ENCODE measurements at places on chromosomes 7 and 10.
A peak's percentile ranks its signal among the peaks of the same experiment; 100 is the strongest.

GRCh38 chr10:13528123-13528874 is 515 bp downstream of the BEND7 start:
- no peak for DNase-seq

DNA sequence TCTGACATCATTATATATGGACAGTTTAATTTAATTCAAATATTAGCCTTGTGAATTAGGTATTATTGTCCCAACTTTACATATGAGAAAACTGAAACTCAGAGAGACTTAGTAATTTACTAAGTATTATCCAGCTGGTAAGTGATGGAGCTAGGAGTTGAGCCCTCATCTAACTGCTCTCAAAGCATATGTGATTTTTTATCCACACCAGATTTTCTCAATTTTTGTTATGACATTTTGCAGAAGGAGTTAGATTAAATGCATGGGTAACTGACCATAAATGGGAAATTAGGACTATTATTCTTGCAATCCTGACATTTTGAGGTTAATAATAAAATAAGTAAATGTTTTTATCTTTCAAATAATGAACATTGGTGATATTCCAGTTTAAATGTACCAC is 778.3 kb upstream of the SORCS1 start:
- no peak for DNase-seq

GRCh38 chr10:119872610-119872859 is at the start of gene MCMBP:
TSS of gene MCMBP (minus strand) at chr10:119872843. CDS start at chr10:119872584, 259 bp downstream.
- no peak for DNase-seq

- no peak for DNase-seq
Observed at GRCh38 chr10:78382772-78383171, 349.1 kb downstream of the RPS24 start.

DNA sequence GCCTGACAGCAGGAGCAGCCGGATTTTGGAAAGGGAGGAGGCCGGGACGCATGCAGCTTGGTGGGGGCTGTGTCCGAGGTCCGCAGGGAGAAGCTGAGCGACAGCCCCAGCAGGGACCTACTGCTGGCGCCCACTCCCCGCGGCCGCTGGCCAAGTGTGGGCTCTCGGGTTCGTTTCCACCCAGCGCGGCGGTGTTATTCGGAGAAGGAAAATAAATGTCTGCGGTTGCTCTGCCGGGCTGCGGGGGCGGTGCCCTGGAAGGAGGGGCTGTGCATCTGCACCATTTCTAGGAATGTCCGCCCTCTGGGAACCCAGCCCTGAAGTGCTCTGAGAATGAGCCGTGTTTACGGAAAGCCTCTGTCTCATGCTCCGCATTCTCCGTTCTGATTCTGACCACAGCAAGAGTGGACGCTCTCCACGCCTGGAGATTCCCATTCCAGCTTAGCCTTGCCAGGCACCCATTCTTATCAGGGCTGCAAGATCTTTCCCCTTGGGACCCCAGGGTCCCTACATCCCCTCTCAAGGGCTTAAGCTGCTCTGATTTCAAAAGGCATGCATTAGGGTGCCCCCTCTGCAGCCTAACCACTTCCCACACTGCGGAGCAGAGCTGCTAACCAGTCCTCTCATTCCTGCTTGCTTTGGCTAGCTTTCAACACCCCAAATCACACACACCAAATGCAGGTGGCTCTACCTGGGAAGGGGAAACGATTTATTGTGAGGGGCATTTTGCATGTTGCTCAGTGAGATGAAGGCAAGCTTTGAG is 256.6 kb upstream of the GLI3 start:
- DNase-seq: peak; percentile 49

DNA sequence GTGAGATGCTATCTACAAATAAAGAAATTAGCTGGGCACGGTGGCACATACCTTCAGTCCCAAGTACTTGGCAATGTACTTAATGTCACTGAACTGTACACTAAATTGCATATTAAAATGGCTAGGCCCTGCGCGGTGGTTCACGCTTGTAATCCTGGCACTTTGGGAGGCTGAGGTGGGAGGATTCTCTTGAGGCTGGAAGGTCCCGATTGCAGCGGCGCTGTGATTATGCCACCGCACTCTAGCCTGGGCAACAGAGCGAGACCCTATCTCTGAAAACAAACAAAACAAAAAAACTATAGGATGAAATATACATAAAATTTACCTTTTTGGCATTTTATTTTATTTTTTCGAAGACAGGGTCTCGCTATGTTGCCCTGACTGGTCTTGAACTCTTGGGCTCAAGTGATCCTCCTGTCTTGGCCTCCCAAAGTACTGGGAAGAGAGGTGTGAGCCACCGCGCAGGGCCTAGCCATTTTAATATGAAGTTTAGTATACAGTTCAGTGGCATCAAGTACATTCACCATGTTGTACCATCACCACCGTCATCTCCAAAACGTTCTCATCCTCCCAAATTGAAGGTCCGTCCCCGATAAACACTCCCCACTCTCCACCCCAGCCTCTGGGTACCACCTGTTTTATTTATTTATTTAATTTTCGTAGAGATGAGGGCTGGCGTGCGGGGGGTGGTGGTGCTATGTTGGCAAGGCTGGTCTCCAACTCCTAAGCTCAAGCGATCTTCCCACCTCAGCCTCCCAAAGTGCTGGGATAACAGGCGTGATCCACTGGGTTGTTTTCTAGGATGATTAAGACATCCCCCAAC is 1.3 kb upstream of the EIF3B start:
- DNase-seq: no peak

DNA sequence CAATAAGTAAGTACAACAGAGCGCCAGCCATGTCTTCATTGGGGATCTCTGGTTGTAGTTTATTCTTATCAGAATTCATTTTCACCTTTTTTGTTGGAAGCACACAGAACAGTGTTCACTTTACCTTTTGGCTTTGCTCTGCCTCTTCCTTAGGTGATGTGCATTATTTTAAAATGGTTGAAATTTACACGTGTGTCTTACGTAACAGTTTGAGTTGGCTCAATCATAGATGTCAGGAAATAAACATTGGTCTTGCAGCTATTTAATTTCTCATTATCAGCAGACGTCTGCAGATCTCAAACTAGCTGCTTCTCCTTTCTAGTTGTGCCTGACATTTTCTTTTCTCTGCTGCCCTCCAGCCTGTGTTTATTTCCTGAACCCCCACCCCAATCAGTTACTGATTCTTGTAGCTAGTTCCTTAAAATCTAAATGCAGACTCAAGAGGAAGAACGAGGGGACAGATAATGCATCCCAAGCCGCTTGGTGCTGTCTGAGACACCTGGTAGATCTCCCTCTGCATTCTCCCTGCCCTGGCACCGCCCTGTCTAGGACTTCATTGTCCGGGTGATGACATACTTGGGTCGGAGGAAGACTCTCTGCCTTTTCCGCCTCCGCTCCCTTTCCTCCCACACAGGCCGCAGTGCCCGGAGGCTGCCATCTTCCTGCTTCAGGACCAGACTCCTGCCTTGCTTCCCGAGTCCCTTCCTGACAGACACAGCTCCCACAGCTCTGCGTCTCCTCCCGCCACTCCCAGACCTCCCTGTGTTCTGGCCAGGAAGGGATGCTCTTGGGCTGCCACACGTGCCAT is 108.2 kb downstream of the ANKRD61 start:
- DNase-seq: no peak

DNA sequence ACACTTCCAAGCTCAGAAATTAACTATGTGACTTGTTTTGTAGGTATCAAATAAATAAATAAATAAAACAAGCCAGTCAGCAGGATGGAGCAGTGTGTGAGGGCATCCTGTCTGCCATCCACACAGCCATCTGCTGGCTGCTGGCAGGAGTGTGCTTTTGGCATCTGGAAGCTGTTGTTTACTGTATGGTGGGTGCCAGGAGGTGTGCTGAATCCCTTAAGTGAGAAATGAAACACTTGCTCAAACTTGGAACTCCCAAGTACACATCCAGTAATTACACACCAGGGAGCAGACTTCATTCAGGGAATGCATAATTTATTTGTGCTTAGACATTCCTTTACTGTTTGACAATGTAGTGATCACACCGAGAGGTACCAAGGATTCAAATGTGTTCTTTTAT is 16.9 kb upstream of the TAX1BP1 start:
- DNase-seq: no peak

DNA sequence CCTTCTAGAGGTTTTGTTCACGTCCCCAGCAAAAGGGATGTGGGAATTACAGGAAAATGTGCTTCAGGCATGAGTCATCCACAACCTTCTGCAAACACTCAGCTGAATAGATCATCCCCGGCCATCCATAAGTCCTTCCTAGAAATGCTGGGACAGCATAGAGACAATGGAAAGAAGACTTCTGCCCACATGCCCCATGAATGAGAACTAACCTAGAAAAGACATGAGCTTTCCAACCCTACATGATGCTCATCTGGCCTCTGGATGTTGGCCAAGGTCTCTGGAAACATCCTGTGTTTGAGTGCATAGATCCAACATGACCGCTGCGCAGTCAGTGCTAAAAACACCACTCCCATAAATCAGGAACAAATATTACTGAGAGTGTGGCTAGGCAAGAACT is 277.5 kb downstream of the PLXNA4 start:
- DNase-seq: no peak

GRCh38 chr10:51300617-51301304 is 226.5 kb downstream of the PRKG1 start:
- DNase-seq: no peak

GRCh38 chr7:154996756-154997155 is 6.2 kb downstream of the PAXIP1 start:
- DNase-seq: no peak

DNA sequence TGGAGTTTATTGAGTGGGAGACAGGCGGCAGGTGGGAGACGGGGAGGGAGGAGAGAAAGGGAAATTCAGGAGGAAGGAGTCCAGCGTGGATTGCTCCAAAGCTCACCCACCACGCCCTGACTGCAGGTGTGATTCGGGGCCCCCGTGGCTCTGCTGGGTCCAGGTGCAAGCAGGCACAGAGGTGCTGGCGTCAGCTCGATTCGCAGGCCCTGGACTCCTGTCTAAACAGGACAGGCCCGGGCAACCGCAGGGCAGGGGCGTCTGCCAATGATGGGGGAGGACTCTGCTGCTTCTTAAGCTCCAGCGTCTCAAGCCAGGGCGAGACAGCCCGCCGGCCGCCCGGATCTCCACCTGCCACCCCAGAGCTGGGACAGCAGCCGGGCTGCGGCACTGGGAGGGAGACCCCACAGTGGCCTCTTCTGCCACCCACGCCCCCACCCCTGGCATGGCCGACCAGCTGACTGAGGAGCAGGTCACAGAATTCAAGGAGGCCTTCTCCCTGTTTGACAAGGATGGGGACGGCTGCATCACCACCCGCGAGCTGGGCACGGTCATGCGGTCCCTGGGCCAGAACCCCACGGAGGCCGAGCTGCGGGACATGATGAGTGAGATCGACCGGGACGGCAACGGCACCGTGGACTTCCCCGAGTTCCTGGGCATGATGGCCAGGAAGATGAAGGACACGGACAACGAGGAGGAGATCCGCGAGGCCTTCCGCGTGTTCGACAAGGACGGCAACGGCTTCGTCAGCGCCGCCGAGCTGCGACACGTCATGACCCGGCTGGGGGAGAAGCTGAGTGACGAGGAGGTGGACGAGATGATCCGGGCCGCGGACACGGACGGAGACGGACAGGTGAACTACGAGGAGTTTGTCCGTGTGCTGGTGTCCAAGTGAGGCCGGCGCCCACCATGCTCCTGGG is at the start of gene CALML3:
Gene CALML3, plus strand, starts transcription at position 321 of the 920 bp plus-strand sequence. Its CDS starts 125 bp downstream, at position 446.
- DNase-seq: no peak

GRCh38 chr10:9091530-9092093 is 1037.1 kb downstream of the GATA3 start:
- no peak for DNase-seq

DNA sequence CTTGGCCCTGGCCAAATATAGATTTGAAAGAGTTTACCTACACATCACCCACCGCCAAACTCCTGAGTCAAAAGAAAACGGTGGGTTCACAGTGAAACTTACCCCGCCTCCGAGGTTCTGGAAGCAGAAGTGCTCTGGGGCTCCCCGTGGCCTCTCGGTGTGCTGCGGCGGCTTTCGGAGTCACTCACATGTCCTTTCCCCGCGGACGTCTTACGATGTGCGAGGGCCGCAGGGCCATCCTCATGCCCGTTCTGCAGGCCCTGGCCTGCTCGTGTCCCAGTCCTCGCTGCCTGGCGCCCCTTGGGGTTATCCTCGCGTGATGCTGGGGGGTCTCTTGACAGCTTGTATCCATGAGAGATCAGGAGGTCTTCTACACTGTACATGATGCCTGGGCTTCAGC is 12.0 kb downstream of the JCAD start:
- DNase-seq: no peak

DNA sequence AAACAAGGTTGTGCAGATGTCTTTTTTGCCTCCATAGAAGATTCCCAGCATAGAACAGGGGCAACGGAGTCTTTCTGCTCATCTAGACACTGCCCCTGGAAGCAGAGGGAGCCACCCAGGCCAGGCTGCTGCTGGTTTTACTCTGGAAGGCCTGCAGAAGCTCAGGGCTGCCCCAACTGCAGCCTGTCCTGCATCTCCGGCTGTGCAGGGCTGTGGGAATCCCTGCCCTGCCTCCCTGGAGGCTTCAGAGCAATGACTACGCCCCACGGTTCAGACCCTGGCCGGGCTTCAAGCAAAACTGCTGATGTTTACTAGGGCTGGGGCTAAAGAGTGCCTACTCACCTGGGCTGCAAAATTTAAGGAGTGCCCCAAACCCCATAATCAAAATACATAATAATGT is 43.9 kb downstream of the GHRHR start:
- no peak for DNase-seq

GRCh38 chr7:146115851-146116520 is 615 bp upstream of the CNTNAP2 start:
- DNase-seq: no peak

- DNase-seq: no peak
Observed at GRCh38 chr7:36487756-36488336, 98.2 kb downstream of the ANLN start.

Data from BJ (cell line).